Activated naive CD4-positive, alpha-beta T cell treated with anti-CD3 and anti-CD28 coated beads, Interleukin-2, amount 50 U/mL, for 16 hours (primary cell): ENCODE measurements at places on chromosomes 11 and 22.

GRCh38 chr11:646214-646613 is 9.1 kb downstream of the DRD4 start:
- DNase-seq = no peak

DNA sequence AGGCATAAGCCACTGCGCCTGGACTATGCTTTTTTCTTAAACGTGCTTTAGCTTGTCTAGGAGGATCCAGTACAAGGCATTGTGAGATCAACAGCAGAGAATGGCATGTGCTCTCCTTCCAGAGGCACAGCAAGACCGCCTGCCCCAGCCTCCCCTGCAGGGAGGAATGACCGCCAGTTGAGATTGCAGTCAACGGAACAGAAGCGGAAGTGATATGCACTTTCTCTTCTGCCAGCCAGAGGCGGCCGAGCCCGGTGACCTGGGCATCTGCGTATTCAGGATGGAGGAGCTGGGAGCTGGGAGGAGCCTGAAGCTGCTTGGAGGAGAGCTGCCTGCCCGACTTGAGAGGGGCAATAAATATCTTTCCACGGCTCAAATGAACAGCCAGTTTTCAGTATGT is 243.0 kb downstream of the CTTN start:
- DNase-seq = no peak

DNA sequence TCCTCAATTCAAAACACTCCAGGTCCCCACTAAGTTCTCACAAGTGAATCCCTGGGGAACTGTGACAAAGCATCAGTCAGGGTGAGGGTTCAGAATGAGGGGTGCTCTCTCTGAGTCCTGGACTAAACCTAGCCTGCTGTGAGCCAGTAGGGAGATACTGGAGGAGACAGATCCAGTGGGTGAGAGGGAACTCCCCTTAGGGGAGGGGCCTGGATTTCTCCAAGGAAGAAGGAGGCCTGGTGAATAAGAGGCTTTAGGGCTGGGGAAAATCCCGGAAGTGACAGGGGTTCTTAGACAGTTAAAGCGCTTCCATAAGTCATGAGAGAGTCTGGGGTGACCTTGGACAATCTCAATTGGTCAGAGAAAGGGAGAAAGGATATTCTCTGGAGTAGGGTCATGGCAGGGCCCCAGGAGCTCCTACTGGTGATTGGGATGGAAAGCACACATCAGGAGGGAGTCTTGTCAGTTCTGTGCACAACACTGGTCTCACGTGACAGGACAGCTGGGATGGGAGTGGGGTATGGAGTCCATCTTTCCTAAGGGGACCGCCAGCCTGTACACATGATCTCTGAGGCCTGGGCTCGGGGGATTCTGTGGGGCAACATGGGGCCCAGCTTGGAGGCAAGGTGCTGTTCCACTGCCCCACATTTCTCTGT is 1.5 kb downstream of the TBC1D10A start:
- DNase-seq = no peak

- no peak for DNase-seq
Measured at GRCh38 chr11:2709429-2709828, 9.6 kb upstream of the KCNQ1OT1 start.

DNA sequence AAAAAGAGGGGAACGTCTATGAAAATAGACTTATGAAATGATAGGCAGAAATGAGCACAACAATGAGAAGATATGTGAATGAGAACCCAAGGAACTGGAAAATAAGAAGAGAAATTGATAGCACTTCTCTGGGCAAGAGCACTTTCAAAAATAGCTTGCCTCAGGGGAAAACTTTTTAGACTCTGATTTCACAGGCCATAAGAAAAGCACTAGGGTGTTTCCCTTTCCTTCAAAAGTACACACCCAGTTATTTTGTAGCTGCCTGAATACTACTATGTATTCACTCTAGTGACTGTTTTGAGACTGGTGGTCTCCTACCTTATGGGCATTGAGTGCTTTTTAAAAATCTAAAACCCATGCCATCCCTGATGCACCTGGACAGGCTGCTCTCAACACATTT is 172.3 kb upstream of the SOX6 start:
- no peak for DNase-seq

GRCh38 chr11:129298988-129299387 is 76.7 kb upstream of the BARX2 start:
- DNase-seq = no peak

GRCh38 chr11:128205796-128206195 is 381.6 kb downstream of the ETS1 start:
- no peak for DNase-seq

DNA sequence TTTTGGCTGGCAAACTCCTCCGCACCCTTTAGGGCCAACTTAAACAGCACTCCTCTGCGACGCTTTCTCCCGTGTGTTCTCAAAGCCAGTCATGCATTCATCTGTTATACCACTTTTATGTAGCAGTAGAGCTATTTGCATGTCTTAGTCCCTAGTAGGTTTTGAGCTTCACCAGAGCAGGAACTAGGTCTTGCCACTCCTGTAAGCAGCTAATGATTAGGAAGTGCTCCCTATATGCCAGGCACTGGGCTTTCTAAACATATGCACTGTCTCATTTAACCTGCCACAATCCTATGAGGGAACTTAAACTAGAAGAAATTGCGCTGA is 180.8 kb downstream of the DBX1 start:
- no peak for DNase-seq

- DNase-seq = no peak
Measured at GRCh38 chr22:37412495-37413250, 14.6 kb downstream of the ELFN2 start.

GRCh38 chr11:43576803-43577521 is 103.6 kb upstream of the HSD17B12 start:
- DNase-seq = no peak

GRCh38 chr11:27263986-27264385 is 99.0 kb downstream of the CCDC34 start:
- DNase-seq = no peak

DNA sequence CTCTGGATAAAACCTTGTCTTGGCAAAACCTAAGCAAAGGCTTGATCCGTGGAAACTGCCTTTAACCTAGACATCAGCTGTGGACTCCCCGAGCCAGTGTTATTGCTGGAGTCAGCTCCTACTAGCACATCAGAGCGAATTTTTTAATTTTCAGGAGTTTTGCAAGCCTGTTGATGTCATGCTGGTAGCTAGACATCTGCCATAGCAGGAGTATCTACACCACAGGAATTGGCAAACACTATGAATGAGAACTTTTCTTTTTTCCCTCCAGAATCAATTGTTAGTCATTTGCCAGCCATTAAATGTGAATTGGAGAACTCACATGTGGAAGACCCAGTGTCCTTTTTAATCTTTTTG is 201.2 kb downstream of the NAV2 start:
- DNase-seq = no peak

- no peak for DNase-seq
Measured at GRCh38 chr22:47238690-47239473, 476.4 kb downstream of the TBC1D22A start.

GRCh38 chr11:34040571-34040970 is 11.0 kb upstream of the CAPRIN1 start:
- no peak for DNase-seq

DNA sequence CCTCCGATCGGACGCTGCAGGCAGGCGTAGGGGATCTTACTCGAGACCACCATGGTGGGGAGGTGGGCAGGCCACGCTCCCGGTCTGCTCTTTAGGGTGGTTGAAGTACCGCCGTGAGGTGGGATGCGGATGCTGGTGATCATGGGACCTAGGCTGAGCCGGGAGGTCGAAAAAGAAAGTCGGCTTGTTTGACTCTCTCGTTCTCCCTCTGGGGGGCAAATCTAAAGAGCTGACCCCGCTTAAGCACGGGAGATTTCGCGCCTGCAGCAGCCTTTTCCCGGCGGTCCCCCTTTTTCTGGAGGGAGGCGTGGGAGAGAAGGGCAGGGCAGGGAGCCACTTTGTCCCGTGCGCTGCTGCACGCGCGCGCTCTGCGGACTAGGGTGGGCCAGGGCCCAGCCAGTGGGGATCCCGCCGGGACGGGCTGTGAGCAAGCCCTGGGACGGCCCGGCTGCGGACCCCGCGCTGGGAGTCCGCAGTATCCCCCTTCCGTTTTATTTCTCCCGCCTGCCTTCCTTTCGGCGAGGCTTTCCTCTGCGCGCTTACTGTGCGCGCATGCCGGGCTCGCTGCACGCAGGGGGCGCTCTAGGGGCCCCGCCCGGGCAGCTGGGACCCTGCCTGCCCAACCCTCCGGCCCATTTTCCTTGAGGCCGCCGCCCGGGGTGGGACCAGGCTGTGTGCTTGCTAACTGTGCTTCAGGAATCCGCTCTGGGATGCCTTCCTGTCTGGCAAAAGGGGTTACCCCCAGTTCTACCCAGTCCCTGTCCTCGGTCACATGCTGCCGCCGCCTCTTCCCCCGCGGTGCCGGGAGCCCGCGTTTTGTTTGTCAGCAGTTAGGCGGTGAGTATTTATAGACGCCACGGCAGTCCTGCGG is 81.0 kb downstream of the PRR5L start:
- no peak for DNase-seq

GRCh38 chr11:3827434-3828186 is 13.1 kb downstream of the RHOG start:
- no peak for DNase-seq

GRCh38 chr11:64876835-64877341 is 1.5 kb downstream of the EHD1 start:
- DNase-seq = no peak

DNA sequence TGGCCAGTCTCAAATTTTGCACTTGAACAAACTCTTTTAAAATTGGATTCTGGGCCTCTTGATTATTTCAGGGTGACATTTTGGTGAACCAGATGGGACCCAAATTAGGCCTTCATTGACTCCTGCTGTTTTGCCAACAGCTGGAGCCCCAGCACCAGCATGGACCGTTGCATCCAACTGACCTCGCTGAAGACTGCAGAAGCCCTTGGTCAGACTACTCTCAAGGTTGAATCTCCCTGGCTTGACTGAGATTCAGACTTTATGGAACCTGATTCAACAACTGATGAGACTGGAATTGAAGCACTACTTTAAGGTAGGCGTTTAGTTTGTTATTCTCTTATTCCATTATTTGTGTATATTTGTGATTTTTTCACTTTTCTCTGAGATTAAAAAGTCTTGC is 41.7 kb downstream of the NARS2 start:
- no peak for DNase-seq

GRCh38 chr11:9815486-9816136 is 151.7 kb downstream of the SWAP70 start:
- DNase-seq = no peak

GRCh38 chr11:77171254-77171653 is 43.2 kb downstream of the MYO7A start:
- no peak for DNase-seq

DNA sequence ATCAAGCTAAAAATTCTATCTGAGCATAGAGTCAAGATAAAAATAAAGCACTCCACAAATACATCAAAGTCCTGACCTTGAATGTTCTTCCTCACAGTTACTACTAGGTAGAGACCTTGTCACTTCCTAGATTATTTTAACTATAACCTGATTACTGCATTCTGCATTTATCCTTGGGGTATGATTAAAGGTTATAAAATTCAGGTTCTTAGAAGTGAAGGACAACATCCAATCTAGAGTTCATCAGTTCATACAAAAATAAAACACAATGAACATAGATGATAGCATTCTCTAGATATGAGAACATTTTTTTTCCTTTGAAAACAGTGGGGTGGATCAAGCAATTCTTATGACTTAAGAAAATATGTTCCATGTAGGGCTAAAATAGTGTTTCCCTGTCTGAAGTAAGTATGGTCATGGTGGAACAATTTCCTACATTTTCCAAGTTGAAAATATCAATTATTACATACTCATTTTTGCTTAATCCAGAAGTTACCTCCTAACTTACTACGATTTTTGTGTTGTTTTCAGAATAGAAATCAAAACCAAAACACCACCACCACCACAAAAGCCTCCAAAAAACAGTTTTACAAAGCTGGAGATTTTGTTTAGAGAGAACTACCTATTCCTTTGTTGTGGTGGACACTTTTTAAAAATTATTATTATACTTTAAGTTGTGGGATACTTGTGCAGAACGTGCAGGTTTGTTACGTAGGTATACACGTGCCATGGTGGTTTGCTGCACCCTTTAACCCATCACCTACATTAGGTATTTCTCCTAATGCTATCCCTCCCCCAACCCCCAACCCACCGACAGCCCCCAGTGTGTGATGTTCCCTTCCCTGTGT is 112.0 kb upstream of the DDI1 start:
- DNase-seq = no peak

DNA sequence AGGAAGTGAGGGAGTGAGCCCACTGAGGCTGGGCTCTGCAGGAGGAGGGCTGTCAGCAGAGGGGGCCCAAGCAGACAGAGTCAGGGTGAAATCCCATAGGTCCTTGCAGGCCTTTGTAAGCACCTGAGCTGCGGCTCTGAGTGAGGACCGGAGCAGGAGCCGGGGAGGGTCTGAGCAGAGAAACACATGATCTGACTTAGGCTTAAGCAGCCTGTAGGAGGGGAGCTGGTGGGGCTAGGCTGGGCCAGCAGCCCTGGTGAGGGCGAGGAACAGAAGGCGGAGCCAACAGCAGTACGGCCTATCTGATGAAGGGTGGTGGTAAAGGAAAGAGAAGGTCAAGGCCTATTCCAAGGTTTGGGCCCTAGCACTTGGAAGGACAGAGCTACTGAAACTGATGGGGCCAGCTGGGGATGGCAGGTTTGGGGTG is 26.9 kb upstream of the CBX7 start:
- DNase-seq = no peak

GRCh38 chr11:126160345-126161022 is 51.0 kb downstream of the RPUSD4 start:
- no peak for DNase-seq

GRCh38 chr11:120704256-120704750 is 192.8 kb downstream of the GRIK4 start:
- no peak for DNase-seq

DNA sequence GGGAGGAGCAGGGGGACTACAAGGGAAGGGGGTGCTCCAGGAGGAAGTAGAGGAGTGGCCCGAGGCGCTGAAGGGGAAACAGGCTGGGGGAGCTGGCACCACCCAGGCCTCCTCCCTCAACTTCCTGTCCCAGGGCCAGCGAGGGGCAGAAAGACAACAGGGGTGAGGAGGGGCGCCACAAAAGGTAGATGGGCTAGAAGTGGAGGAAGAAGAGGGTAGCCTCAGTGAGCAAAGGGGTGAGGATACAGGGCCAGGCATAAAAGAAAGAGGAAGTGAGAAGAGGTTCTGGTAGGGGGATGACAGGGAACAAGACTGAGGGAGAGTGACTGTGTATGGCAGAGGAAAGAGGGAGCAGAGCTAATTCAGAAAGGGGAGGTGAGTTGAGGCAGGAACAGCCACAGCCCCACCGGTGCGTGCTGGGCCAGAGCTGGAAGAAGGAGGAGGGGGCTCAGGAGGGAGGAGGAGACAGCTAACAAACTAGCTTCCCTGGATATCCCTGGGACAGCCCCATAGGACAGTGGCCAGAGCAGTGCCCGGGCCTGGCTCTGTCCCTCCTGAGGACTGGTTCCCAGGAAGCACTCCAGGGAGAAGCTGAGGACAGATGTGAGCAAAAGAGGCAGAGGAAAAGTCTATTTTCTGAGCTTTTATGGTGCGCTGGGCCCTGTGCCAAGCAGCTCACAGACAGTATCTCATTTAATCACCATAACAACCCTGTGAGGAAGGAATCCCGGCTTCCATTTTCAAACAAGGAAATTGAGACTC is 8.5 kb downstream of the DCHS1 start:
- DNase-seq = no peak
